ENCODE measurements at places on chromosomes 12 and 14.

GRCh38 chr14:103713304-103714062 is 1.8 kb downstream of the XRCC3 start:
- DNase-seq, result no peak

DNA sequence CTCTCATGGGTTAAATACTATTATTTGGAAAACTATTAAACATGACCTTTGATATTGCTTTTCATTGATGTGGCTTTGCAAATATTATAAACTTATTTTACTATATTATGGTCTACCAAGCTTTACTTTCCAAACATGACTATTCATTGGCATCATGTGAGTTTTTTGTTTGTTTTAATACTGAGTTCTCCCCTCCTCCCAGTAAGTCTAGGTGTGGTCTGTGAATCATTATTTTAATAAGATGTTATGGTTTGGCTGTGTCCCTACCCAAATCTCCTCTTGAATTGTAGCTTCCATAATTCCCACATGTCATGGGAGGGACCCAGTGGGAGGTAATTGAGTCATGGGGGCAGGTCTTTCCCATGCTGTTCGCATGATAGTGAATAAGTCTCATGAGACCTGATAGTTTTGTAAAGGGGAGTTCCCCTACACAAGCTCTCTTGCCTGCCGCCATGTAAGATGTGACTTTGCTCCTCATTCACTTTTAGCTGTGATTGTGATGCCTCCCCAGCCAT is 80.0 kb downstream of the BORCS5 start:
- no peak for DNase-seq

GRCh38 chr12:56229082-56229481 is 769 bp upstream of the SLC39A5 start:
- no peak for DNase-seq

DNA sequence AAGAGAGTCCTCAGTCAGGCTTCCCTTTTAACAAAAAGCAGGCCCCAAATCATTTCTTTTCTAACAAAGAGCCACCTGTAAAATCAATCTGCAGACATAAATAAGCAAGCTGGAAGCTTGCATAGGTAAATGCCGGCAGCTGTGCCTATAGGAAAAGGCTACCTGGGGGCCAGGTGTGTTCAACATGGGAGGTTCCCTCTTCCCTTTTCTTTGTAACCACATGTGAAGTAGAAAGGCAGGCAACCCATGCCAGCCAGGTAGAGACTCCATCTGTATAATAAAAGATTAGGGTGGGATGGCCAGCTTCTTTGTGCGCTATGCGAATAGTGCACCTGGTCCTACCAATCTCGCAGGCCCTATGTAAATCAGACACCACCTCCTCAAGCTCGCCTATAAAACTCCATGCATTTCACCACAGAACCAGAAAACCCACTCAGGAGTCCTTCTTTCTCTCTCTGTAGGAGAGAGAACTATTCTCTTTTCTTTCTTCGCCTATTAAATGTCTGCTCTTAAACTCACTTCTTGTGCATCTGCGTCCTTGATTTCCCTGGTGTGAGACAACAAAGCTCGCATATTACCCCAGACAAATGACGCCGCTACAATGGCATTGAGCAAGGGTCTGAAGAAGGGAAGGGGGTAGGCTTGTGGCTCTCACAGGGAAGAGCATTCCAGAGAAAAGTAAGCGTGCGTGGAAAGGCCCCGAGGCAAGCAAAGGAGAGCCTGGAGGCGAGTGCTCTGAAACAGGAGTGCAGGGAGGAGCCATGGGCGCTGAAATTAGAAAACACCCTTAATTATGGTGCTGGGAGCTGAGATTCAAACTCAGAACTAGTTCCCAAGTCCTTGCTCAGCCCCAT is 67.2 kb downstream of the TTC9 start:
- DNase-seq, result no peak
